IPS DF 6.9 (cell line): ENCODE measurements at places on chromosomes 4 and X.

DNA sequence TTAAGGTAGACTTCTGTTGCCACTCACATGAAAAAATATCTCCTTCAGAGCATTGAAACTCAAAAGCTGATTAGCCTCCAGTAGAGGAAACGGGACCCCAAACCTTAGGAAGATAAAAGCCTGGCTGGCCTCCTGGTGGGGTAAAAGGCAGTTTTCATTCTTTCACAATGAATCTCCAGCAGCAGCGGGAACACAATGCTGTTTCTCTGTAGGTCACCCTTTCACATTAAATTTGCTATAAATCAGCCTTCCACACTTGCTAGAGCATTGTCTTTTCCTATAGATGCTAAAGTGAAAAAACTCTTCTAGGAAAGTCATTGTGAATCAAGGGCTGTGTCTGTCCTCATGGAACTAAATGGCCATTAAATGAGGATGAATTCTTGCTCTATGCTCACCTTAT, 207.3 kb upstream of the MAGEB2 start:
- DNase-seq: no peak

DNA sequence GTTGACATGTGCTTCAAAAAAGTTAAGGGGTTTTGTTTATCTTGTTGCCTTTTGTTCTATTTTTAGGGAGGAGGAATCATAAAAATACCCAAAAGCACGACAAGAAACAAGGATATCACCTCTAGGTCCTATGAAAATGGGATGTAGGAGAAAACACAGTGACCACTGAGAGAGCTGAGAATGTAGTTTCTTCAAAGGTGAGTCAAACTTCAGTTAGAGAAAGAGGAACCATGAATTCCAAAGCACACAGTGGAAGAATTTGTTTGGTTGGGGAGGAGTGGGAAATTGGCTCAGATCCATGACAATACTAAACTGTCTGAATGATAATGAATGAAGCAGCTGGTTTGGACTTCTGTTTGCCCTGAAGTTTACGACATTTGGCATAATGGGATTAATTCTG, 19.1 kb upstream of the FRYL start:
- no peak for DNase-seq

DNA sequence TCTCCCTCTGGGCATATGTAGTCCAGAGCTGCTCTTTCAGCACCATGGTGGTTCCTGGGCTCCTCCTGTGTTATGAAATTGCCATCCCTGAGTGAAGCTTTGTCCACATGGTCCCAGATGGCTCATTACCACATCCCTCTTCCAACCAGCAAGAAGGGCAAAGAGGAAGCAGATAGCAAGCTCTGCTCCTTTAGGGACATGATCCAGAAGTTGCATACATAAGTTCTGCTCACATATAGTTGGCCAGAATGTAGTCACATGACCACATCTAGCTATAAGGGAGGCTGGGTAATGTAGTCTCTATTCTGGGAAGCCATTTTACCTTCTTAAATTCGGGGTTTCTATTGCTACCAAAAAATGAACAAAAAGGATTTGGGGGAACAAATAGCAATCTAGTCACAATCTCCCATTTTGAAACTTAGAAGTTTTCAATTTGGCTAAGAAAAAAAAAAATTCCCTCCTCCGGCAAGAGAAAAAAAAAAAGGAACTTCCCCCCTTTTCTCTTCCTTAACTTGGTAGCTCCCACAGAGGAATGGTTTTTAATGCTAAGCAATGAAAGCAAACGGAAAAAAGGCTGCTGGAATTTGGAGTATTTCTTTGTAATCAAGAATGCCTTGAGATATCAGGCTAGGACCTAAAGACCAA, 88.2 kb upstream of the USP9X start:
- no peak for DNase-seq

DNA sequence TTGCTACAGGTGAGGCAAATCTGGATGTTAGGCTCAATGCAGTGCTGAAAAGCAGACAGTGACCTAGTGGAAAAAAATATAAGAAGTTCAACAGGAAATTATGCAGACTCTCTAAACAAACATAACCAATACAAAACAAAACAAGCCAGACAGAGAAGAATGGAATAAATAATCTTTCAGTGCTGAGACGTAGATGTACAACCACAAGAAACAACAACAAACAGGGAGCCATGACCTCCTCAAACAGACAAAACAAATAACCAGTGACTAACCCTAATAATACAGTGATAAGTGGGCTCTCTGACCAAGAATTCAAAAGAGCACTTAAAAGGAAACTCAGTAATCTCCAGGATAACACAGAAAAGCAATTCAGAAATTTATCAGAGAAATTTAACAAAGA, 239.3 kb downstream of the SLC39A8 start:
- DNase-seq: no peak

GRCh38 chr4:100082852-100083251, 107.4 kb downstream of the DDIT4L start:
- no peak for DNase-seq

DNA sequence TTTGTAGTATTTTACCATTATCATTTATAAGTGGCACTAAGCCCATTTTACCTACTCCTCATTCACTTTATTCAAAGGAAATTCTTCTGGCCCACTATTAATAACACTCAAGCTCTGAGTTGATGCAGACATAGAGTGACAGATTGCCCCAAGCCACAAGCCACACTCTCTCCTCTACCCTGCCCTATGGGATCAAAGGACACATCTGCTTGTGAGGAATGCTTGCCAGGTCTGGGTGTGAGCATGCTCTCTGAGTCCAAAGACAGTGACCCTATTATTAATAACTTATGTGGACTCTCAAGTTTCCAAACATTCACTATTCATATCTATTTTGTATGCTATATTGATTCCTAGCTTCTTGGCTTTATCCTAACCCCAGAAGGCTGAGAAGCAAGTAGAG, 18.5 kb downstream of the ETNPPL start:
- DNase-seq: no peak

DNA sequence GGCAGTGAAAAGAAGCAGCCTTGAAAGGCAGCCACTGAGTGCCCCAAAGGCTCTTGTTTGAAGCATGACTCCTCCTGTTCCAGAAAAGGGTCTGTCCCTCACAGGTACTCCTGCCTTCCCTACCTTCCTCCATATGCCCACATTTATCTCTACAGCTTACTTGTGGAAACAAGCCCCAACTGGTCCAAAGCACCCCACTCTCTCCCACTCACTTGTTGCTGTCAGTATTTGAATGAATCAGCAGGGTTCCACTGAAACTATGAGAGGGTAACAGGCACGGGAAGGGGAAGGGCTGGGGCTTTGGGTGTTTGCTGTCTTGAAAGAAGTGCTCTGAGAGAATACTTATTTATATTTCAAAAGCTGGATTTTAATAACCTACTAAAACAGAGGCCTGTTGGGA, 34.9 kb downstream of the GPR143 start:
- DNase-seq: no peak

DNA sequence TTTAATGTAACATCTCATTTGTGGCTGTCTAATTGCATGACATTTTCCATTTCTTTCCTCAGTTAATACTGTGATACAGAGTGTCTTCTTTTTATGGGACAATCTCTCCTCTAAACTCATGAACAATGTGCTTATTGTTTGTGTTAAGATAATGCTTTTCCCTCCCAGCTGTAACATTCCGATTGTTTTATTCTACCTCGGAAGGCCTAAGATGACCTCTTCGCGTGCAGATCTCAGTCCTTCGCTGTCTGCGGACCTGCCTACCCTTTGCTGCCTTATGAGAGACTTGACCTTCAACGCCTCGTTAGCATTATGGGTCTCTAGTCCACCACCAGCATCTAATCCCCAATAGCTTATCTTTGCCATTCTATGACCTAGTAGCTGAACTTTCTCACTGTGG, 29.8 kb upstream of the ZFP42 start:
- DNase-seq: no peak

DNA sequence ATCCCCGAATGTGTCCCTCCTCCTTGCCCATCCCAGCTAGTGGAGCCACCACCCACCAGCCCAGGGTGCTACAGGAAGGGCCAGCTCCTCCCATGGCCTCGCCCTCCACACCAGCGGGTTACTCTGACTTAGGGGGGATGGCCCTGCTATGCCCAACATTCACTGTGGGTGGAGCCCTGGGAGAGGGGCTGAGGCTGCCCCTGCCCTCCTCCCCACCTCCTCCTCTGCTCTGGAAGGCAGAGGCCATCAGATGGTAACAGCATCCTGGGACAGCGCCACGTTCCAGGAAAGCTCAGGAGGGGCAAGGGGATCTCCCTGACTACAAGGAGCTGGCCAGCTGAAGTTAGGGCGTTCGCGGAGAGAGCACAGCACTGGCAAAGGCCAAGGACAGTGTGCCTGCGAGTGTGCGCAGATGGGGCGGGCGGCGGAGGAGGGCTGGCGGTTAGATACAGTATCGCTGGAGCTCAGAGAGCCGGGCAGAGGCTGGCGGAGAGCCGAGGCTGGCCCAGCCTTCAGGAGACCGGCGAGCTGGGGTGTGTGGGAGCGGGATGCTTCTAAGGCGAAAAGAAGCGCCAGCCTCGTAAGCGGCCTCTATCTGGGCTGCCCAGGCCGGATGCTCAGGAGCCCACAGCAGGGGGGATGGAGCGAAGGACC, 1.5 kb downstream of the JAKMIP1 start:
- DNase-seq: peak; percentile 68

DNA sequence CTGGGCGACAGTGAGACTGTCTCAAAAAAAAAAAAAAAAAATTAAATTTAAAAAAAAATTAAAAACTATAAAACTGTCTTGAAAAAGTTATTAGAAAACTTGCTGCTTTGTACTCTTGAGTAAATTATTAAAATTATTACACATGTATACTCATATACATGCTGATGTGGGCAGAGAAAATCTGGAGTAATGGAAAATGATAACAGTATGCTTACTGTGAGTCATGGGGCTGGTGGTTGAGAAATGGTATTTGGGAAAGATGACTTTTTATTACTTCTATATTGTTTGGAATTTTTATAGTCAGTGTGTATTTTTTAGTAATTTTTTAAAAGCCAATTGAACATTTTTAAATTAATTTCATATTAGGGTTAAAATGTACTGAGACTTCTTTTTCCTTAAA, 7.5 kb downstream of the YY2 start:
- DNase-seq: no peak

- DNase-seq: no peak
Measured at GRCh38 chr4:48778431-48779094, 1.5 kb downstream of the FRYL start.

- DNase-seq: no peak
Measured at GRCh38 chr4:38819569-38819968, 15.0 kb upstream of the TLR1 start.

- no peak for DNase-seq
Measured at GRCh38 chr4:152023674-152024073, 262.9 kb upstream of the GATB start.

GRCh38 chrX:120350450-120351138, 11.3 kb upstream of the ATP1B4 start:
- DNase-seq: no peak

GRCh38 chr4:113106108-113106507, 56.7 kb downstream of the ANK2 start:
- DNase-seq: no peak

DNA sequence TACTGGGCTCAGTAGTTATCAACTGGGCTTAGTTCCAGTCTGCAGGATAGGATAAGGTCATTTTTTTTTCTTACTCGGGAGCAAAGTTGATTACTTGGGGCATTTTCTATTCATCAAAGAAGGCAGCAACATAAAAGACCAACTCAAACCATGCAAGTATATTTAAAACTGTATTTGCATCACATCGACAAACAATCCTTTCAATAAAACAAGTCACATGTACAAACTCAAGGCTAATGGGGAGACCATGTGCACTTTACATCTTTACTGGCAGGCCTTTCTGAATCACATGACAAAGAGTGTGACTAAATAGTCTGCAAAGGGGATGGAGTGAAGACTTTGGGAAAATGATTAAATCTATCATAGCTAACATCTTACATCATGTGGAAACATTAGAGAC, 610.4 kb upstream of the BOD1L1 start:
- DNase-seq: no peak

DNA sequence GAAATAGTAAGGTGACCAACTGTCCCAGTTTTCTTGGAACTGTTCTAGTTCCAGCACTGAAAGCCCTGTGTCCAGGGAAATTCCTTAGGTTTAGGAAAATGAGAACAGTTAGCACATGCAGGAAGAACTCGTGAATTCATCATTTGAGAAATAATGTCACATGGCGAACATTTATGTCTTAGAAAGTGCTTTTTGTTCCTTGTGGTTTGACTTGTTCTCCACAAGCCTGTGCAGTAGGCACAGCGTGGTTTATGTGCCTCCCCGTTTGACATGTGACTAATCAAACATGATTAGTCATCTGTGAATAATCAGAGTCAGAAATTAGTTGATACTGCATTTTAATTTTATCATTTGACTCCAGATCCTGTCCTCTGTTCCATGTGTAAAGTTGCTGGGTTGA, 556.0 kb upstream of the CPEB2 start:
- DNase-seq: no peak
